ENCODE measurements at places on chromosomes 3 and 15. TPM values are rescaled to one million over a fixed set of nuclear protein-coding genes. Genes with fewer than 3 reads are reported as not detected.

GRCh38 chr15:76116138-76116885 lies 56.5 kb downstream of the TMEM266 start:
- H3K27me3 ChIP-seq: no peaks in the 10 kb centered on the region
- DNase-seq: no peak
- H3K27ac ChIP-seq: no peak overlapping the region

DNA sequence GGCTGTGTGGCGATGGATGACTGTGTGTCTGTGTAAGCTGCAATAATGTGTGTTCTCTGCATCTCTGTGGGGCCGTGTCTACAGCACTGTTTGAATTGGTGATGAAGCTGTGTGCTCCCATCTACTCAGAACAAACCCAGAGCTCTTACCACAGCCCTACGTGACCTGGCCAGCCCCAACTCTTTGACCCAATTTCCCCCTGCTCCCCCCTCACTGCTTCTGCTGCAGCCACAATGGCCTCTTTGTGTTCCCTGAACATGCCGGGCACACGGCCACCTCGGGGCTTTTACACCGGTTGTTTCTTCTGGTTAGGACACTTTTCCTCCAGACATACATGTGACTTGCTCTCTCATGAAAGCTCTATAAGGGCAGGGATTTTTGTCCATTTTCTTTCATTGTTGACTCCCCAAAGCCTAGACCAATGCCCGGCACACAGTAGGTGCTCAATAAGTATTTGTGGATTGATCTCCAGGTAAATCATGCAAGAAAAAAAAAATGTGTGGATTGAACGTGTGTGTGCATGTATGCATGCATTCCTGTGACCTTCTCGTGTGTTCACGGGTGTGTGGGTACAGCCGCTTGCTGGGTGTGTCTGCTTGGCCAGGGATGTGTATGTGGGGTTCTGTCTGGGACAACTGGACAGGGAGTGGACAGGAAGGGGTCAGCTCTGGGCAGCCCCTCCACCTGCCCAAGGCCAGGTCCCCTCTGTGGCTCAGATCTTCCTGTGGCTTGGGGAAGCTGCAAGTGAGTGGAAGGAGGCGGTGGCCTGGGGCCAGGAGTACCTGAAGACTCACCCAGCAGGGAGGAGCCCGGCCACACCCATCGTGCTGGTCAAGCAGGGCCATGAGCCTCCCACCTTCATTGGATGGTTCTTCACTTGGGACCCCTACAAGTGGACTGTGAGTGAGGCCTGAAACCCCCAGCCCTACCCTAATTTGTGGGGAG lies 14.8 kb downstream of the VILL start:
- H3K27ac ChIP-seq: peak overlapping the region; percentile 31
- peaks cover 12% of the 10 kb centered on the region for H3K4me1 ChIP-seq
- H3K36me3 ChIP-seq: peaks cover 9% of the 10 kb centered on the region

The LRTM1 gene
- not detected for polyA plus RNA-seq

DNA sequence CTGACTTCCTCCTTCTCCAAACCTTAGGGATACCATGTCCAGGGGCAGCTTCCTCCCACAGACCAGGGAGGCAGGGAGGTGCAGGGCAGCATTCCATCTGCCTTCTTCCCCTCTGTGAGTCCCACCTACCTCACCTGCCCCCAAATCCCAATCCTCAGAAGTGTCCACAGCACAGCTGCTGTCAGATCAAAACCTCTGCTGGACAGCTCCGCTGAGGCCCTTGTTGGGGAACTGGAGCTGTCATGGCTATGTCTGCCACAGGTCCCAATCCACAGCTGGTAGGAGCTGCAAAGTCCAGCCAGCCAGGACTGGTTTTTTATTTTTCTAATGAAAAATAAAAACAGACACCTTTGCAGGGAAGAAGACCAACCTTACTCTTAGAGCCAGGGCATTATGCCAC lies 40.7 kb upstream of the TBC1D21 start:
- peaks cover 4% of the 10 kb centered on the region for H3K27me3 ChIP-seq
- H3K4me3 ChIP-seq: no peak overlapping the region
- H3K27ac ChIP-seq: no peak overlapping the region
- no peak for DNase-seq

DNA sequence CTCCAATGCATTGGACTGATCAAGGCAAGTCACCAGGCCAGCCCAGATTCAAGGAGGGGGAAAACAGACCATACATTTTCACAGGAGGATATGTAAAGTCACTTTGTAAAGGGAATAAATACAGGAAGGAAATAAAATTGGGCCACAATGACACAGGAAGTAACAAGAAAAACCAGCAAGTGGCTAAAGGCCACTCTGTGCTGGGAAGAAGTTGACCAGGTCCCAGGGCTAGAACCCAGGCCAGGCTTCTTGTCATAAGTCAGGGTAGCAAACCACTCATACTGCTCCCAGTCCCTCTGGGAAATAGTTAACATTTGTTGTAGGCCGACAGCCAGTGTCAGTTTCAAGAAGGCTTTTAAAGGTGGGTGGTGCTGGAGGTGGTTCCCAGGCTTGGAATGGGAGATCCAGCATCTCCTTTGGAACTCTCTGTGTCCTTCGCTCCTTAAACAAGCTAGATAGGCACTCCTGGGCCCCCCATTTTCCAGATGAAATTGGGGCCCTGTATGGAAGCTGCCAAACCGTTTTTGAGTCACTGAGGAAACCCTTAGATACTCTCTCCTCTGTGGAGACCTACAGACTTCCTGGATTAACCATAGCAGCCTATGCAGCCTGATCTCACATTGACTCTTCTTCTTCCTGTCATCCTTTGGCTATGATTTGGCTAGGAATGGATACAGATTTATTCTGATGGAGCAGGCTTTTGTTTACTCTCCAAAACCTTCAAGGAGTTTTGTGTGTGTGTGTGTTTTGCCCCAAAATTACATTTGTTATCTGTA lies 14.7 kb upstream of the EDC3 start:
- DNase-seq: no peak
- H3K36me3 ChIP-seq: peaks cover 5% of the 10 kb centered on the region
- peaks cover 2% of the 10 kb centered on the region for H3K27me3 ChIP-seq
- H3K4me3 ChIP-seq: peak overlapping the region; percentile 79
- peaks cover 24% of the 10 kb centered on the region for H3K4me1 ChIP-seq

- DNase-seq: no peak
- H3K27me3 ChIP-seq: peaks cover 2% of the 10 kb centered on the region
- no peak overlapping the region for H3K27ac ChIP-seq
- H3K4me3 ChIP-seq: no peak overlapping the region
Observed at GRCh38 chr3:7646851-7647250, 785.9 kb downstream of the GRM7 start.

DNA sequence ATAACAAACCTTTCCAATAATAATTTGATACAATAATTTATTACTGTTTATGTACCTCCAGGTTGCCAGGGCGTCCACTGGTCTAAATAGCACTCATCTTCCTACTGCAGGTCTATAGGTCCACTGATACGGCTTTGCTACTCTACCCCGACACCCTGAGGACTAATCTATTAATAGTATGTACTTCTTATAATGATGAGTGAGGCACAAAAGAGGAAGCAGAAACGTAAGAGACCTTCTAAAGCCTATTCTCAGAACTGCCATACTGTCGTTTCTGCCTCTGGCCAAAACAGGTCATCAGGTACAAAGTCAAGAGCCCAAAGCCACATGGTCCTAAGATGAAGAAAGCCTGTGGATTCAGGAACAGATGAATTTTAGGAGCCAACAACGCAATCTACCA lies 163.2 kb upstream of the GRM7 start:
- no peak overlapping the region for H3K4me3 ChIP-seq
- H3K36me3 ChIP-seq: no peaks in the 10 kb centered on the region
- no peaks in the 10 kb centered on the region for H3K27me3 ChIP-seq

The VGLL3 gene
- not detected for polyA plus RNA-seq

GRCh38 chr3:100856821-100857220 lies 136.4 kb downstream of the ABI3BP start:
- H3K4me3 ChIP-seq: no peak overlapping the region
- H3K36me3 ChIP-seq: no peaks in the 10 kb centered on the region
- no peak for DNase-seq

The HRH1 gene
- polyA plus RNA-seq: not detected

DNA sequence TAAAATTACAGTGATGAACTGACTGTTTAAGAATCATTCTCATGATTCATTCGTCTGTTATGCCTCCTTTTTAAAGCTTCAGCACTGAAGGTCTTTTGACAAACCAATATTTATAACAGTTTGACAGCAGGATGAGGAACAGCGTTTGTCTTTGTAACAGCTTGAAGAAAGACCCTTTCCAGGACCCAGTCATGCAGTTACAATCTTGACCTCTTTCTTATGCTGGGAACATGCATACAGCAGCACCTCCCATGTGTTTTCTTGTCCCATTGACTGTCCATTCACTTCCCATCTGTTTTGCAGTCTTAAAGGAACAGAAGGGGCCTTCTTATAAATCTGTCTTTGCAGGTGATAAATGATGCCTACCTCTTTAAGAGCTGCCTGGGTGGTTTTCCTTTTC lies 87.2 kb downstream of the OPA1 start:
- DNase-seq: no peak
- H3K27me3 ChIP-seq: no peaks in the 10 kb centered on the region
- H3K36me3 ChIP-seq: peaks cover 11% of the 10 kb centered on the region

DNA sequence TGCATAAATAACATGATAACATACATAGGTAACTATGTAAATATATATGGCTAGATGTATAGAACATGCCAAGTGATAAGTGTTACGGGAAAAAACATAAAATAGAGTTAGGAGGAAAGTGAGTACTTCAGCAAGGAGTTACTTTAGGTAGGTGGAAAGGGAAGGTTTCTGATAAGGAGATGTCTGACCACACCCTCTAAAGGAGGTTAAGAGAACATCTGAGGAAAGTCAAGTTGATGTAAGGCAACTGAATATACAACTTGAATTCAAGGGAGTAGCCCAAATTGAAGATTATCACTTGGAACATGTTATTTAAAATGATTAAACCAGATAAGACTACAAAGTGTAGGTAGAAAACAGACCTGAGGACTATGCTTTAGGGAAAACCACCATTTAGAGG lies 13.8 kb downstream of the PIERCE2 start:
- no peaks in the 10 kb centered on the region for H3K4me1 ChIP-seq
- H3K36me3 ChIP-seq: no peaks in the 10 kb centered on the region
- H3K4me3 ChIP-seq: no peak overlapping the region

DNA sequence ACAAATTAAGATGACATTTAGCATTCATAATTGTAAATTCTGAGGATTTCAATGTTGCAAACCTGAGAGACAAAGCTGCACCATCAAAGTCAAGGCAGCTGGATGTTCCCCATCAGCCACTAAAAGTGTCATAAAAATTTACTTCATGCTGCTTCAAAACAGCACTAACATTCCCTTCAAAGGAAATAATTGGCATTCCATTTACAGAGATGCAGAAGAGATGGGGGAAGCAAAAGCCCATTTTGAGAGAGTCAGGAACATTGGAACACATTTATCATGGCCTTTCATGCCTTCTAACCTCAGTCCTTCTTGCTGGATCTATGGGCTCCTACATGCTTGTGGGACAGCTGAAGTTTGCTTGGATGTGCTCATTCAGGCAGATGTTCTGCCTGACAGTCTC lies 6.4 kb upstream of the TMEM158 start:
- H3K4me3 ChIP-seq: no peak overlapping the region
- no peak for DNase-seq
- H3K27ac ChIP-seq: no peak overlapping the region
- H3K4me1 ChIP-seq: no peaks in the 10 kb centered on the region
- no peaks in the 10 kb centered on the region for H3K36me3 ChIP-seq
- H3K27me3 ChIP-seq: peaks cover 8% of the 10 kb centered on the region

The LIPH gene
- polyA plus RNA-seq: 0.38 TPM

DNA sequence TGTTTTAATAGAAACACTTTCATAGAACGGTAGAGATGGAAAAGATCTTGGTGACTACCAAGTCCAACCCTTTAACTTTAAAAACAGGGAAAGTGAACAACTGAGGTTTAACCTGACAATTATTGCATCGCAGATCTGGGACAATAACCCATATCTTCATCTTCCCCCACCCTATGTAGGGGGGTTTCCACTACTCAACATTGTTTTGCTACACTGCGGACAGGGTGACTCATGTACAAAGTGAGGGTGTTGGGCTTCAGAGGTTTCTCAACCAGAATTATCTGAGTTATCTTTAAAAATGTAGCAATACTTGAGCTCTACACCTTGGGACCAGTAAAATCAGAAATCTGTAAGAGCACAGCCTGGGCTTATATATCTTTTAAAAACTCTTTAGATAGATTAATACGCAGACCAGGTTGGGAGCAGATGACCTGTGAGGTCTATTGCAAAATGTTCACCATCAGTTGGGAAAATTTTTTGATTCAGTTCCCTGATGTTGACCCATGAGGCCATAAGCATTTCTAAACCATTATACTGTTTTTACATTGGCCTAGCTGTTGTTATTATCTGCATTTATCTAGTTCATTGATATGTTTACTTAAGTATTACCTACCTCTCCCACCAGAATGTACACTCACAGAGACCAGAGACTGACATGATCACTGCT lies 103.6 kb upstream of the ICE2 start:
- peaks cover 3% of the 10 kb centered on the region for H3K36me3 ChIP-seq
- peaks cover 100% of the 10 kb centered on the region for H3K4me1 ChIP-seq
- peak overlapping the region; percentile 77 for H3K4me3 ChIP-seq
- peaks cover 2% of the 10 kb centered on the region for H3K27me3 ChIP-seq
- H3K27ac ChIP-seq: peak overlapping the region; percentile 92
- DNase-seq: peak; percentile 78

The NTRK3 gene
- polyA plus RNA-seq: not detected

- H3K4me1 ChIP-seq: no peaks in the 10 kb centered on the region
- no peaks in the 10 kb centered on the region for H3K27me3 ChIP-seq
- DNase-seq: no peak
- no peaks in the 10 kb centered on the region for H3K36me3 ChIP-seq
Observed at GRCh38 chr3:169002689-169003088, 660.8 kb downstream of the MECOM start.

GRCh38 chr3:196060834-196061233 lies 21.1 kb downstream of the TFRC start:
- H3K4me1 ChIP-seq: no peaks in the 10 kb centered on the region
- no peak overlapping the region for H3K4me3 ChIP-seq
- H3K27ac ChIP-seq: no peak overlapping the region
- no peak for DNase-seq

DNA sequence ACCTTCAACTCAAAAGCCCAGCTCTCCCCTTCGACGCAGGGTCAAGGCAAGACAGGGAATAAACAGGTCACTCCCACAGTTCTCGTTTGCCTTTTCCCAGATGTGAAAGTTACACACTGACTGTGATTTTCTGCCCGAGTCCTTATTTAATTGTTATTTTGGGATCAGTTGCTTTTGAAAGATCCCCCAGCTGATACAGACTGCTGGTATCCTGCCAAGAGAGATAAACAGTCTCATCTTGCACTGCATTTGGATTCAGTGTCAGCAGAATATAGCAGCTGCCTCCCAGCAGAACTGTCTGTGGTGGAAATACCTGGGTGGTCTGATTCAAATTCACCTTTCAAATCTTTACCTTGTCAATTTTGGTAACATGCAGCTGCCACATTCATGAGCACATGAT lies 56.0 kb upstream of the FAM3D start:
- no peaks in the 10 kb centered on the region for H3K27me3 ChIP-seq
- H3K4me3 ChIP-seq: no peak overlapping the region
- no peaks in the 10 kb centered on the region for H3K36me3 ChIP-seq
- no peak for DNase-seq

The GRK7 gene
- polyA plus RNA-seq: not detected

DNA sequence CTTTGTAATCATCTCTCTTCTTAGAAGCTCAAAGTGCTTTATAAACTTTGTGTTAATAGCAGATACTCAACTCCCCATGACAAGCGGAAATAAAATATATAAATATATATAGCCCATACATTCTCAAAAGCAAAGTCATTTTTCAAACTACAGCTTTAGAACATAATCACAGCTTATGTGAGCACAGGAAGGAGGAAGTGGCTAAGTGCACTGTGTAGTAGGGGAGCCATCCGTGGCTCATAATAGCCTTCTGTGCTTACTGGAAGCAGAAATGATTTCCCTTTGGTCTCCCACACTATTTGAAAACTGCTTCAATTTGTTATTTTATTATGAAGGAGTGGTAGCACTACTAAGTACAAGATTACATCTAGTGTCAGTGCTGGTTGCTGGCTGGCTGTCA lies 151.4 kb upstream of the ARL6 start:
- no peak overlapping the region for H3K4me3 ChIP-seq
- no peak overlapping the region for H3K27ac ChIP-seq
- H3K36me3 ChIP-seq: no peaks in the 10 kb centered on the region
- peaks cover 3% of the 10 kb centered on the region for H3K27me3 ChIP-seq
